ENCODE measurements at places on chromosomes 6 and 20.

DNA sequence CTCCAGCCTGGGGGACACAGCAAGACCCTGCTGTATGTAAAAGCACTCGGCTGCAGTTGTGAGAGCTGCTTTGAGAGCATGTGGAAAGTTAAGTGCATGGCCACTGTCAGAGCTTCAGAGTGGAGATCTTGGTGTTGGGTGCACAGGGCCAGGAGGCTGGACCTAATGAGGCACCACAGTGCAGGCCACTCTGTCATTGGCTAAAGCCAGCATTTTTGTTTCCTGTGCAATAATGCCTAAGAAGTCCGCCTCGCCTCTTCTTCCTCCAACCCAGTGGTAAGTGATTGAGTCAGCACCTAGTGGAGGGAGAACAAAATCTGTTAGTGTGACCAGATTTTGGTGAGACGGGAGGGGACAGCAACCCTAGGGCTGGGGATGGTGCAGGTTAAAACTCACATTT is 60.6 kb downstream of the SSR1 start:
- no peak for DNase-seq

- no peak for DNase-seq
Measured at GRCh38 chr6:34362909-34363680, 29.4 kb downstream of the NUDT3 start.

DNA sequence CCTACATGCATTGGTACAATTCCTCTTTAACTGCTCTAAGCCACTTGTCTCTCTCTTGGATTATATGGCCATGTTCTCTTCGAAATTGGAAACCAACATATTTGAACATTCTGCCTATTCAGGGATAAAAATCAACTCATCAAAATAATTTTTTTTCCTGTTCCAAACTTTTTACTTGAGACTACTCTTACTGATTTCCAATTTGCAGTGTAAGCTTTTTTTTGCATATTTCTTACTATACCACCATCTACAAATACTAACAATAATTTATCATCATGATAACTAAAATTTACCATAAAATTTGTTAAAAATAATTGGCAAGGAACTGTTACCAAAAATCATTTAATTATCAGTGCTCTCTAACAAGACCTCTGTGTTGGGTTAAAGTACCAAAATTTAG is 6.9 kb upstream of the FAM162B start:
- DNase-seq, result no peak

GRCh38 chr6:146423452-146423851 is 120.2 kb upstream of the RAB32 start:
- no peak for DNase-seq

- no peak for DNase-seq
Measured at GRCh38 chr6:129120856-129121638, 238.1 kb downstream of the LAMA2 start.

DNA sequence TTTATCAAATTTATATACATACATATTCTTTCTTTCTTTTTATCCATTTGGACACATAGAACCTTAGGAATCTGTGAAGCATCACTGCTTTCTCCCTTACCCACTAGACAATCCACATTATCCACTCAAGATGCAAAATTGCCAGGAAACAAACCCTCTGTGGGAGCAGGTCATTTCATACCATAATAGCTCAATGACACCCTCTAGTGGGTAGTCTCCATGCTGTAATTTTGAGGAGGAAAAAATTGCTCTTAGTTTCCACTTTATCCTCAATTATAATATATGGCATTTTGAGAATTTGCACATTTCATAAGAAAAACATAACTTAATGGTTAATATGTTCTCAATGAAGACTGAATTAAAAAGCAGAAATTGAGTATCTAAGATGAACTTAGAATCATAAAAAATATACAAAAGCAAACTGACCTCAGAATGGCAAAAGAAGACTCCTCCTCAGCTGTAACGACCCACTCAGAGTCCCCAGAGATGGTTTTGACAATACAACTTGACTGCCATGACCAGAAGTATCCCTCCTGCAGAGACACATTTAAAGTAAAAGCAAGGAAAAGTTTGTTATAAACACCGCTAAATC is 164.1 kb downstream of the FRK start:
- no peak for DNase-seq

Data from activated CD4-positive, alpha-beta T cell treated with anti-CD3 and anti-CD28 coated beads, Interleukin-2, amount 50 U/mL, for 24 hours (primary cell).